NCI-H1694 treated with DMSO at 0.1 percent for 48 hours (cell line): ENCODE measurements at places on chromosomes 3 and 15.

- no peak for DNase-seq
These were observed 19.3 kb downstream of the IGF1R start for GRCh38 chr15:98667521-98668179.

DNA sequence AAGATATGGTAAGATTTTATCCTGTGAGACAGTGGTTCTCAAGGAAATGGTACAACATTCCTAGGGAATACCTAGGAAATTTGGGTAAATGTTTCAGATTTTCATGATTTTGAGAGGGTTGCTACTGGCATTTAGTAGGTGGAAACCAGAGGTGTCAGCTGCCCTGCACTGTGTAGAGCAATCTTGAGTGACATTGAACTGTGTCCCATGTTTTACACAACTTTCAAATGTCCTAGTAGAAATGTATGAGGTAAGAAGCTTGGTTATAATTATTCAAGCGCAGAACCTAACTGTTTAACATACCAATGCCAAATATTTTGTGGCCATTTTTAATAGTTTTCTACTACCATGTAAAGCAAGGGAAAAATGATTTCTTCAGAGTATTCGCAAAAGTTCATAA, 120.4 kb downstream of the GADL1 start:
- no peak for DNase-seq

- no peak for DNase-seq
These were observed 233.2 kb upstream of the SEMA6D start for GRCh38 chr15:47484059-47484458.

GRCh38 chr15:94847325-94847724, 616.0 kb downstream of the MCTP2 start:
- no peak for DNase-seq

- no peak for DNase-seq
These were observed 793.0 kb downstream of the MCTP2 start for GRCh38 chr15:95024351-95024750.
